Neural crest cell (in vitro differentiated cells): ENCODE measurements at places on chromosomes 12 and 14.

DNA sequence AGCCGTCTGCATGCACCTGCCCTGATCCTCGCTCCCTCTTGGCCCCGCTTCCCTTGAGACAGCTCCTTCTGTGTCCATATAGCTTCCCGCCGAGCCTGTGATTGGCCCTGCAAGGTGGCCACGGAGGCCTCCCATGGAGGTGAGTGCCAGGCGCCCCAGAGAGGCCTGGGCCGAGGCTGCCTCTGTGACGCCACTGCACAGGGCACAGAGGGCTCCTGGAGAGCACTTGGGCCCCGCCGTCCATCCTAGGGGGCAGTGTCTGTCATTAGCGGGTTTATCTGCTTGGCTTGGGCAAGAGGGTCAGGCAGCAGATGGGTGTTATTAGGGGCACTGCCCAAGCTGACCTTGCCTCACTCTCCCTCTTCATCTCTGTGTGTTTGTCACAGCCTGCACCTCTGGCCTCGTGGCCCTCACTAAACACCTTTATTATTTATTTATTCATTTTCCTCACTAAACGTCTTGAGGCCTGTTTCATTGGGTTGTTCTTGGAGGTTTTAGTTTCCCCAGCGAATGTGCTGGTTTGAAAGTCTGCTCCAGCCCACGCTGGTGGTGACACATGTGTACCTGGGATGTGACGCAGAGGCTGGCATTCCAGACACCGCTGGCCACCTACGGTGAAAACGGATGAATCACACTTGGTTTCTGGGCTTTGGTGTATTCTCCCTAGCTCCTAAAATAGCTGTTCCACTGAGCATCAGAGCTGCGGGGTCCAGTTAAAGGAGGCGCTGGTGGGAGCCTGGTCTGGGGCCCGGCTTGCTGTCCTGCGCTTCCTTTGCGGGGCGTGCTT, 5.9 kb downstream of the ZFYVE21 start:
- DNase-seq, result no peak

- no peak for DNase-seq
These were observed 92.6 kb upstream of the HIF1A start for GRCh38 chr14:61602733-61603077.

GRCh38 chr14:71582705-71583104, 349.5 kb upstream of the RGS6 start:
- DNase-seq, result no peak

GRCh38 chr12:2337031-2338010, 284.5 kb downstream of the CACNA1C start:
- DNase-seq, result no peak

- DNase-seq, result no peak
These were observed 233.3 kb downstream of the CCDC59 start for GRCh38 chr12:82124711-82125380.

DNA sequence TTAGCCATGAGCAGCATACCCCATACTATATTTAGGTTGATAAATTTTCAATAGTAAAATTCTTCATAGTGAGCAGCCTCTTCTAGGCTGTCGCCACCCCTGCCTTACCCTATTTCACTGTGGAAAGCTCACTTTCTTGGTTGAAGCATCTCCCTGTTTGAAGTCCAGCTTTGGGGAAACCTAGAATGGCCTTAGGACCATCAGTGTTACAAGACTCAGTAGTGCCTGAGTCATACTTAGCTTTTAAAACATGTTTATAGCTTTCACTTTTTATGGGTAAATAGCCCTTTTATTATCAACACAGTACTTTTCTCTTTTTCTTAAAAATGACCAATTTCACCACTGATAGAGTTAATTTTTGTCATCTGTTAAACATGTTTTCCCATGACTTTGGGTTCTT, 37.1 kb downstream of the FUT8 start:
- no peak for DNase-seq

DNA sequence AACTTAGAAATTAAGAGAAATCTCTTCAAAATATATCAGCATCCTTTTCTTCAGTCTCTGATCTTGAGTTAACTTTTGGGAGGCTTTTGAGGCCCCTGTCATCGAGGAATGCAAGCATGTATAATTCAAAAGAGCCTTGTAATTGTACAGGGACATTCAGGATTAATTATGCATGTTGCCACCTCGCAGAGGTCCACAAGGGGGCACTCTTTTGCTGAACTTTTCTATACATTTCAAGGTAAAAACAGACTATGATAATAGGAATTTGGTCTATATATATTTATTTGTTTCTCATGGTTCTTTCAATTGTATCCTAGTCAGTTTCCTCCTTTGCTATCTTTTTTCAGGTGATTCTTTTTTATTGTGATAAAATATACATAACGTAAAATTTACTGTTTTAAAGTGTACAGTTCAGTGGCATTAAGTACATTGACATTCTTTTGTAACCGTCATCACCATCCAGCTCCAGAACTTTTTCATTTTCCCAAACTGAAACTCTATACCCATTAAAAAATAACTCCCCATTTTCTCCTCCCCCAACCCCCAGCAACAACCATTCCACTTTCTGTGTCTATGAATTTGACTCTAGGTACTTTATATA, 47.0 kb upstream of the SLC2A13 start:
- DNase-seq, result peak; percentile 49

DNA sequence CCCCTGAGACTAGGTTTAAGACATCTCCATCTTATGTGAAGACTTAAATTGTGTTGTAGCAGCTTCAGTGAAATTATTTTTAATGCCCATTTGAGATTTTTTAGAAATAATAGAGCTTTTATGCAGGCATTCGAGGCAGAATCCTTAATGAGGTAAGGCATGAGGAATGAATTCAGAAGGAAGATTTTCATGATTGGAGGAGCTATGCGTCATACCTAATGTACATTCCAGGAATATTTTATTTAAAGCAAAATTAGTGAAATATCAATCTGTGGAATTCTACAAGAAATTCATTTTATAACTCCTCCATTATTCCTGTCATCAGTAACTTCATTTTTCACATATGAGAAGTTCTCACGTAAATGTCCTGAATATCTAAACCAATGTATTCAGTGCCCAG, 36.0 kb upstream of the GARIN6 start:
- DNase-seq, result no peak

GRCh38 chr12:76455582-76456345, 103.8 kb downstream of the OSBPL8 start:
- DNase-seq, result no peak

DNA sequence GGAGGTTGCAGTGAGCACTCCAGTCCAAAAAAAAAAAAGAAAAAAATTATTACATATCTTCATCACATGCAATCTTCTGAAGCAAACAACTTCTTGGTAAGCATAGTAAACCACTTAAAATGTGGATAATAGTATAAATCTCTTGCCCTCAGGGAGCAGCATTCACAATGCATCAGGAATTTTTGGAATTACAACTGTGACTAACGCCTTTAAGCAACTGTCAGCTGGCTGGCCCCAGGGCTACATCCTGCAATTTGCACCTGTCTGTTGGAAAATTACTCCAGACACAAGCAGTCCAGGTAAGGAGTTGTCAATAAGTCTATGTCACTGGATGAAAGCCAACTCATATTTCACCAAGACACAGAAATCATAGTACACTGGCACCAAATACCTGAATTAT, 5.5 kb upstream of the SLC7A7 start:
- DNase-seq, result no peak

DNA sequence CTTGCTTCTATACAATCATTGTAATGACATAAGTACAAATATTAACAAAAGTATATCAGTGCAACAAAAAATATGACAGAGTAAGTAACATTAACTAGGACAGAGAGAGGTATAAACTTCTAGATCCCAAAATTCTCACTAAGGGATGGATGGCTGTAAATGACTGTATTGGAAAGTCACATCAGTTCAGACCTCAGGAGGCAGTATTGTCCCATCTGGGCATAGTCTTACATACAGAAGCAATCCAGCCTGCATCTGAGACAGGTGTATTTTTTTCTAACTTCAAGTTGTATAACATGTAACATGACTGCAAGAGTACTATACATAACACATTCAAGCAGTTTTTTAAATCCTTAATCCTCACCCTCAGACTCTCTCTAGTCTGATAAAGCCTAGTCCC, 99.0 kb downstream of the GARIN6 start:
- DNase-seq, result no peak

- no peak for DNase-seq
These were observed 294.3 kb downstream of the APAF1 start for GRCh38 chr12:98939350-98939749.

- DNase-seq, result no peak
These were observed 168.7 kb upstream of the PDZRN4 start for GRCh38 chr12:41019461-41019860.

DNA sequence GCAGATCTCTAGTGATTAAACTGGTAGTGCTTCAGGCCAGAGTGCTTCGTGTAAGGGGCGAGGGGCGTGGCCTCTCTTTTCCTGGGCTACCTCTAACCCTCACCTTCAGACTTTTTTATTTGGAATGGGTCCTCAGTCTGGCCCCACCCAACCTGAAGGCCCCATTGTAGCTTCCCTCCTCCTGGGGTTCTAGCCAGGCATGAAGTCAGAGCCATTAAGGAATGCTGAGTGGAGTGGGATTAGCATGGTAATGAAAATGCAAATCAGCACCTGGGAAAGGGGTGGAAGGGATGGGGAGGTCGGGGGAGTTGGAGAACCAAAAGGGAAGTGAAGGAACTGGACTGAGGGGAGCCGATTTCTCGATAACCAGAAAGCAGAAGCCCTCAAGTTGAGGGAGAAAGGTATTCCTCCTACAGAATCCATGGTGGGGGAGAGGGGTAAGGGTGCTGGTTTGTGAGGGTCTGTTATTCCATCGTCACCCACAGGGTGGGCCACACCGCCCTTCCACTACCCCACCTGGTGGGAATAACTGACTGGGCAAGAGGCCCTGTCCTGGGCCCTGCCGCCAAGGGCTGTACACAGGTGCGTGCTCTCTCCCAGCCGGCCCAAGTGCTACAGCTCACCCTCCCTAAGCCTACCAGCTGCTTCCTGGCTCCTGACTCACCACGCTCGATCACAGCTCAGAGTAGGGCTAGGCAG, 14.1 kb downstream of the ZFHX2 start:
- no peak for DNase-seq

- no peak for DNase-seq
These were observed 4.5 kb downstream of the RASSF8 start for GRCh38 chr12:25962932-25963525.

- DNase-seq, result no peak
These were observed 512 bp downstream of the PDE1B start for GRCh38 chr12:54549774-54550451.
